Neural crest cell (in vitro differentiated cells): ENCODE measurements at places on chromosomes 6 and 20.
A peak's percentile ranks its signal among the peaks of the same experiment; 100 is the strongest.

- no peak for DNase-seq
Measured at GRCh38 chr20:47464380-47465101, 37.1 kb upstream of the NCOA3 start.

- DNase-seq = no peak
Measured at GRCh38 chr6:73802366-73802765, 106.4 kb downstream of the CD109 start.

- DNase-seq = no peak
Measured at GRCh38 chr6:158631678-158632537, 12.6 kb downstream of the DYNLT1 start.

GRCh38 chr20:40279390-40279789 lies 409.6 kb downstream of the MAFB start:
- no peak for DNase-seq

GRCh38 chr6:147909640-147910039 lies 401.1 kb downstream of the SAMD5 start:
- no peak for DNase-seq

- no peak for DNase-seq
Measured at GRCh38 chr20:4443016-4443415, 278.7 kb upstream of the PRND start.

DNA sequence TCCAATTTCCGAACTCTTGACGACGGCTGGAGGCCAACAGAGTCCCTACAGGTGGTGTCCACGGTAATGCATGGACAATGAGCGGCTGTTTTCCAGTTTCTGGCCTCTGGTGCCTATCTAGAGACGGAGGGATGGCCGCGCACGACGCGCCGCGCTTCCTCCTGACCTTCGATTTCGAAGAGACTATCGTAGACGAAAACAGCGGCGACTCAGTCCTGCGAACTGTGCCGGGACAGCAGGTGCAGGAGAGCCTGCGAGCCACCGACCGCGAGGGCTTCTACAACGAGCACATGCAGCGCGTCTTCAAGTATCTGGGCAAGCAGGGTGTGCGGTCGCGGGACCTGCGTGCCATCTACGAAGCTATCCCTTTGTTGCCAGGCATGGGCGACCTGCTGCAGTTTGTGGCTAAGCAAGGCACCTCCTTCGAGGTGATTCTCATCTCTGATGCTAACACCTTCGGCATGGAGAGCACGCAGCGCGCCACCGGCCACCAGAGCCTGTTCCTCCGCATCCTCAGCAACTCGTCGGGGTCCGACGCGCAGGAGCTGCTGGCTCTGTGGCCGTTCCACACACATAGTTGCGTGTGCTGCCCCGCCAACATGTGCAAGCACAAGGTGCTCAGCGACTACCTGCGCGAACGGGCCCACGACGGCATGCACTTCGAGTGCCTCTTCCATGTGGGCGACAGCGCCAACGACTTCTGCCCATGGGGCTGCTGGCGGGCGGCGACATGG lies 169.4 kb downstream of the CDK19 start:
- DNase-seq = no peak

- DNase-seq = no peak
Measured at GRCh38 chr6:45688180-45688579, 310.4 kb upstream of the SUPT3H start.

GRCh38 chr6:52375780-52376556 lies 14.0 kb downstream of the PAQR8 start:
- no peak for DNase-seq

GRCh38 chr6:26123675-26123946 lies 36.4 kb downstream of the HFE start:
- DNase-seq = peak; percentile 65

DNA sequence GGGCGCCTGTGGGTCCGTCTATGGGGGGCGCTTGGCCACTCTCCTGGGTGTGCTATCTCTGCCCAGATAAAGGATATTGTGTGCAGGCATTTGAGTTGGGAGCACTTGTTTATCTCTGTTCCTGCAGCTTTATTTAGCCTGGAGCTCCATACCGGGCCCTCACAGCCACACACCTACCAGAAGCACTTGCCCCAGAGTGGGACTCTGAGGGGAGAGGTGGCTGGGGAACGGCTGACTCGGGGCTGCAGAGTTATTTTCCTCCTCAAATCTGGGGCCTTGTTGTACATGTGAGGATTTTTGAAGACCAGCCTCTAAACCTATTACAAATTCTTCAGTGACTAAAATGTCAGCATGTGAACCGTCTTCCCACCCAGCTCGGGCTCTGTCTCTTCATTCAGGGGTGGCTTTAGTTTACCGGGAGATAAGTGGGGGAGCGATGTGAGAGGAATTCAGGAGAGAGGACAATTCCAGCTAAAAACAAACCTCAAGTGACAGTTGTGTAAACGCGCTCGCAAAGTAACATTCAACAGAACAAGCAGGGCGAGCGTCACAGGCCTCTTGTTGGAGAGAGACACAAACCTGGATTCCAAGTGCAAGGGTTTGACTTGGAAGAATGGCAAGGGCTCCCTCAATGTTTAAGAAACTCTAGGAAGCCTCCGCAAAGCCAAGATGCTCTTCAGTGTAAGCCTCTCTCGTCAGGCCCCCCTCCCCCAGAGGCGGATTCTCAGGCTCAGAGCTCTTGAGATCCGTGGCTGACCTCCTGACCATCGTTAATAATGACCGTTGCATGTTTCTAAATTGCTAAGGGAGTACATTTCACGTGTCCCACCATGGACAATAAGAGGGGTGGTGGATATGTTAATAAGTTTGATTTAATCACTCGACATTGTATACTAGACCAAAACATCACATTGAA lies 548.9 kb downstream of the QKI start:
- no peak for DNase-seq

DNA sequence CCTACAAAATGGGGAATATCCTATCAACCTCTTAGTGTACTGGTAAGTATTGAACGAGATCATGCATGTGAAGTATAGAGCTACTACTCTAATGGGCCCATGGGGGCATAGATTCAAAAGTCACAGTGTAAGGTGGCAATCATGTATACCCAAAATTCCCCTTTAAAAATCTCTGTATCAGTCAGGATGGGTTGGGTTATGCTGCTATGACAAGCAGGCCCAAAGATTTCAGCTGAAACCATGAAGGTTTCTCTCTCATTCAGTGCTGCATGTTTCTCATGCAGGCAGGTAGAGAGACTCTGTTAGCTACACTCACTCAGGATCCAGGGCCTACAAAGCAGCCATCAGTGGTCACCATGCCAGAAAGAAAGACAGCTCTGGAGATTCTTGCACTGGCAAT lies 166.6 kb downstream of the MAFB start:
- no peak for DNase-seq

DNA sequence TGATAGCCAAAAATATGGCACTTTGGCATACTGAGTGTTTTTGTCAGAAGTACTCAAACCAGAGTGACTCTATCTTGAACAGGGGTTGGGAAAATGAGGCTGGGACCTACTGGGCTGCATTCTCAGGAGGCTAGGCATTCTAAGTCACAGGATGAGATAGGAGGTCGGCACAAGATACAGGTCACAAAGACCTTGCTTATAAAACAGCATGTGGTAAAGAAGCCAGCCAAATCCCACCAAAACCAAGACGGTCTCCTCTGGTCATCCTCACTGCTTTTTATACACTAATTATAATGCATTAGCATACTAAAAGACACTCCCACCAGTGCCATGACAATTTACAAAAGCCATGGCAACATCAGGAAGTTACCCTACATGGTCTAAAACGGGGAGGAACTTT lies 985.1 kb downstream of the HACE1 start:
- DNase-seq = no peak

- no peak for DNase-seq
Measured at GRCh38 chr6:106084106-106084988, 1.8 kb upstream of the PRDM1 start.

- no peak for DNase-seq
Measured at GRCh38 chr6:138989098-138989983, 1.3 kb upstream of the REPS1 start.

- DNase-seq = no peak
Measured at GRCh38 chr6:3009930-3010329, 10.2 kb downstream of the NQO2 start.

DNA sequence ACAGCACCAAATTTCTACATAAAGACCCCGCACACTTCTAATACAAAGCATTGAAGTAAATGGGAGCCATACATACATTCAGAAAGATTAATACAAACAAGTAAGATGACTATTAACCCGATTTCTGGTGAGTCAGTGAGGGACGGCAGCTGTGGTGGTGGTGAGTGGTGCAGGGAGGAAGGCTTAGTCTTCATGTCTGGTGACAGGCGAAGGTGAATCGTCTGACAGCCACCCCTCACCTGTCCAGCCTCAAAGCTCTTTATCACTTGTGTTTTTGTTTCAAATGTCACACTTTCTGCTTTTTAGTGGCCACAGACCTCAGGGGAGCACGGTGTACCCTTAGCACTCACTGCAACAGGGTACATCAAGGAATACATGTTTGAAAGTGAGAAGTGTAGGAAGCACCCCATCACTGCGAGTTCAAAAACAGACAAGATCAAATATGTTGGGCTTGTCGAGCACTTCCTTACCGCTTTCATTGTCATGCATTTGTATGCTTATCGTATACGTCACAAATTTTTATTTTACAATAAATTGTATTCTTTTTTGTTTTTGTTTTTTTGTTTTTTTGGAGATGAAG lies 63.5 kb downstream of the IRF4 start:
- no peak for DNase-seq

DNA sequence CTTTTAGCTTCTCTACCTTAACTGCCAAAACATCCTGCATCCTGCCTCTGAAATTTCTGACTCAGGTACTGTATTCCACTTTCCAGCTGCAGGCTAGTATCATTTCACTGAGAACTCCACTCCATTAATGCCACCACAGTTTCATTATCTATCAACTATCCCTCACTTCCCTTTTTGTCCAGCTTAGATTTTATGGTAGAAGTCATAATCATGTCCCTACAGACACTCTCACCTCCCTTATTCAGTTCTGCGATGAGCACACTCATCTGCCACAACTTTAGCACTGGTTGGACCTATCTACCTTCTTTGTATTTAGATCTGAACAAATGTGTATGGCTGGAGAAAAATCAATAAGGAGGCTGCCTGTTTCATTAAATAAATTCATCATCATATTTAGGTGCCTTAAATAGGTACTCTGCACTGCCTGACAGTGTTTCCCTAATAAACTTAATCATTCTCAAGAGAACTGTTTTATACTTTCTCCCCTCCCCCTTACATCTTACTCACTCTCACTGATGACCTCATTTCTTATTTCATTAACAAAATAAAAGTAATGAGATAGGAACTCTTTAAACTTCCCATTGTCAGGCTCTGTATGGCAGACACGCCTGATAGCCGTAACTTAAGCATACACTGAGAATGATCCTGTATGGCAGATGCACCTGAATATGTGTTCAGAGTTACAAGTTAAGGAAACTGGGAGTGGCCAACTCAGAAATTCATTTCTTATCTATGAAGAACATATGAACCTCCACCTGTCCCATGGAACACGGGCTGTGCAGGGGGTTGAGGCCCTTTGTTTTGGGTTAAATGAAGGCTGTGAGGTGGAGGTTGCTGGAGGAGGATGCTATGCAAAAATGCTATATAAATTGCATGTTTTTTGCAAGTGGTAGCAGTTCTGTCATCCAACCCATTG lies 95.3 kb upstream of the MAN1A1 start:
- no peak for DNase-seq

DNA sequence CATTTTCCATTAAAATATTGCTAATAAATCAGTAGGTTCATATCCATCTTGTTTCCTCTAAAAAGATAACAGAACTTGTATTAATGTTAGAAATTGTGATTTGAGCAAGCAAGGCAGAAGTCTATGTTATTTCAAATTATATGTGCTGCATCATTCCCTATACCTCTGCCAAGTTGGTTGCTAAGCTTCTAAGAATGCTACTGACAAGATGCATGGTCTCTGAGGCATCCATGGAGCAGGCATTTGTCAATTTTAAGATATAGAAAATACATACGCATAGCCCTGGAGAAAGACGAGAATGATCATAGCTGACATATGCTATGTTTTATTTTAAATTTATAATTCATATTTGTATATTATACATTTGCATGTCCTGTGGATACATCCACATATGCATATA lies 168.3 kb upstream of the THEMIS start:
- DNase-seq = no peak

DNA sequence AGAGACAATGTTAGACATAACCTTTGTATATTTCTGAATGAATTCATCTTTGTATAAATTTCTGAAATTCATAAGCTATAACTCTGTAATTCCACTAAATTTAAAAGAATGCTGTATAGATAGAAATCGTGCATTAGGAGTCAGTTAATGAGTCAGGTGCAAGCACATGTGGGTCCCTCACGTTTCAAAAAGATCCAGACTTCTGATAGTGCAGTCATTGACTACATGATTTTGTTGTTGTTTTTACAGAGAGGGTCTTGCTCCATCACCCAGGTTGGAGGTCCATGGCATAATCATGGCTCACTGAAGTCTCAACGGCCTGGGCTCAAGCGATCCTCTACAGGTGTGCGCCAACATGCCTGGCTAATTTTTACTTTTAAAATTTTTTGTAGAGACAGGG lies 14.6 kb downstream of the ESF1 start:
- DNase-seq = no peak

- no peak for DNase-seq
Measured at GRCh38 chr6:152223636-152224035, 413.5 kb downstream of the SYNE1 start.
